NCI-H1436 treated with DMSO at 0.1 percent for 48 hours (cell line): ENCODE measurements at places on chromosomes 16 and 17.

DNA sequence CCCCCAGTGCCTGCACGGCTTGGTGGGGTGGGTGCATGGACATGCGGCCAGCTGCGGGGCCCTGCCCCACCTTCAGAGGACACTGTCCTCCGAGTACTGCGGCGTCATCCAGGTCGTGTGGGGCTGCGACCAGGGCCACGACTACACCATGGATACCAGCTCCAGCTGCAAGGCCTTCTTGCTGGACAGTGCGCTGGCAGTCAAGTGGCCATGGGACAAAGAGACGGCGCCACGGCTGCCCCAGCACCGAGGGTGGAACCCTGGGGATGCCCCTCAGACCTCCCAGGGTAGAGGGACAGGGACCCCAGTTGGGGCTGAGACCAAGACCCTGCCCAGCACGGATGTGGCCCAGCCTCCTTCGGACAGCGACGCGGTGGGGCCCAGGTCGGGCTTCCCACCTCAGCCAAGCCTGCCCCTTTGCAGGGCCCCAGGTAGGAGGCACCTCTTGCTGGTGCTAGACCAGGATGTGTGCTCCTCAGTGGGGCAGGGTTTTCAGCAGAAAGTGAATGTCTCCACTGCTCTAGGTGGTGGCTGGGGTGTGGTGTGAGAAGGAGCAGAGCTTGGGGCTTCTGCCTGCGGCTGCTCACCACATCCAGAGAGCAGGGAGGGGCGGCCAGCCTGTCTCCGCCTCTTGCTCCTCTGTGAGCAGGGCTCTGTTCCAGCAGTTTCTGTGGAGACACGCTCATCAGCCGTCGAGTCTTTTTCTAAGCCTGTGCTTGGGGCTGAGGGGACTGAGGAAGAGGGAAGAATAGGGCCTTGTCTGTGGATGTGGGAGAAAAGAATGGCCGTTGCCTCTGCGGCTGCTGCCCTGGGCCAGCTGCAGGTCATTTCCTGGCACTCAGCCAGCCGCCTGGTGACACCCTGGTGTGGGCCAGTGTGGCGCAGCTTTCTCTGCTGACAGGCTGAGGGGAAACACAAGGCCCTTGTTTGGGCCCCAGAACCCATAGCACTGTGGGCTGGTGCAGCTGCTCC, 2.2 kb downstream of the ZNF276 start:
- DNase-seq, result no peak

GRCh38 chr16:4232541-4233386, 9.1 kb downstream of the SRL start:
- no peak for DNase-seq

DNA sequence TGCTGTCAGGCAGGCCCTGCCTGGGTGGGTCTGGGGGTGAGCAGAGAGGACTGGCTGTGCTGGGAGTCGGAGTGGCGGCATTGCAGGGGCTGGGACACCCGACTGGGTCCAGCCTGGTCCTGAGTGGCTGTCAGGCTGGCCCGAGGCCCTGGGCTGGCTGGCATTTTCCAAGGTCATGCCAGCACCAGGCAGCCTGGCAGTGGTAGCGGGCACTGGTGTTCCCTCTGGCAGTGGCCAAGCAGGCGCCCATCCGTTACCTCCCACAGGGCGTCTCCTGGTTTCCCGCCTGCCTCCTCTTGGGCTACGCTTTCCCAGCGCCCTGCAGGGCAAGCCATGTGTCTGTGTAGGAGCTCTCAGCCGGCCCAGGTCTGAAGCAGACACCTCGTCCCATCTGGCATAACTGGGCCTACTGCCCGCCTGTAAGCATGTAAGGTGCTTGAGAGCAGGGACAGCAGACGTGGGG, 5.7 kb upstream of the PKMYT1 start:
- no peak for DNase-seq

- DNase-seq, result no peak
Measured at GRCh38 chr17:68484458-68484857, 27.2 kb upstream of the WIPI1 start.
